ENCODE measurements at places on chromosomes 12 and 14. TPM values are rescaled to one million over a fixed set of nuclear protein-coding genes. Genes with fewer than 3 reads are reported as not detected.
A peak's percentile ranks its signal among the peaks of the same experiment; 100 is the strongest.

- peaks cover 3% of the 10 kb centered on the region for H3K4me1 ChIP-seq
- H3K4me3 ChIP-seq: no peak overlapping the region
- peaks cover 37% of the 10 kb centered on the region for H3K36me3 ChIP-seq
- H3K27me3 ChIP-seq: no peaks in the 10 kb centered on the region
- no peak overlapping the region for H3K27ac ChIP-seq
- no peak for DNase-seq
Measured at GRCh38 chr12:113936460-113936859, 29.7 kb downstream of the RBM19 start.

GRCh38 chr12:123948401-123948795, 24.2 kb downstream of the CCDC92 start:
- H3K4me1 ChIP-seq: no peaks in the 10 kb centered on the region
- H3K27ac ChIP-seq: no peak overlapping the region
- no peak overlapping the region for H3K4me3 ChIP-seq
- H3K36me3 ChIP-seq: no peaks in the 10 kb centered on the region
- H3K27me3 ChIP-seq: no peaks in the 10 kb centered on the region
- no peak for DNase-seq

DNA sequence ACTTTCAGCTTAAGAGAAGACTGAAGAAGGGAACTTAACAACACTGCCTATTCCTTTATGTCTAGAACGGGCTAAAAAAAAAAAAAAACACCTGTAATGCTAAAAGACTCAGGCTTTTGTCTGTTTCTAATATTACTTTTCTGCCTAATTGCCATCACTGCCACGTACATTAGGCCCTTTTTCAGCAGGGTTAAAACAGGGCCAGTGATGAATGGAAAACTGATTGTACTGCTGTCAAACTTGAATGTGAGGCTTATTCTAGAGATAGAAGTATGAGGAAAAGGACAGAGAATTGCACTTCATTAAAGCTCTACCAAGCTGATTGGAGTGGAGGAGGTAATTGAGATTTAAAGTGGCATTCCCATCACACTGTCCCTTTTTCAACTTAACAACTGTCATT, 535.8 kb downstream of the PRKD1 start:
- H3K36me3 ChIP-seq: no peaks in the 10 kb centered on the region
- no peak overlapping the region for H3K27ac ChIP-seq
- H3K27me3 ChIP-seq: no peaks in the 10 kb centered on the region
- H3K4me3 ChIP-seq: no peak overlapping the region

- peaks cover 5% of the 10 kb centered on the region for H3K36me3 ChIP-seq
- H3K27ac ChIP-seq: peak overlapping the region; percentile 78
- DNase-seq: peak; percentile 64
- H3K4me3 ChIP-seq: peak overlapping the region; percentile 80
Measured at GRCh38 chr14:59463787-59464485, 1.2 kb downstream of the GPR135 start.

GRCh38 chr12:55607821-55608594, 28.7 kb upstream of the OR10P1 start:
- no peaks in the 10 kb centered on the region for H3K36me3 ChIP-seq
- peaks cover 7% of the 10 kb centered on the region for H3K4me1 ChIP-seq
- no peak overlapping the region for H3K27ac ChIP-seq
- no peak overlapping the region for H3K4me3 ChIP-seq
- H3K27me3 ChIP-seq: peaks cover 39% of the 10 kb centered on the region

DNA sequence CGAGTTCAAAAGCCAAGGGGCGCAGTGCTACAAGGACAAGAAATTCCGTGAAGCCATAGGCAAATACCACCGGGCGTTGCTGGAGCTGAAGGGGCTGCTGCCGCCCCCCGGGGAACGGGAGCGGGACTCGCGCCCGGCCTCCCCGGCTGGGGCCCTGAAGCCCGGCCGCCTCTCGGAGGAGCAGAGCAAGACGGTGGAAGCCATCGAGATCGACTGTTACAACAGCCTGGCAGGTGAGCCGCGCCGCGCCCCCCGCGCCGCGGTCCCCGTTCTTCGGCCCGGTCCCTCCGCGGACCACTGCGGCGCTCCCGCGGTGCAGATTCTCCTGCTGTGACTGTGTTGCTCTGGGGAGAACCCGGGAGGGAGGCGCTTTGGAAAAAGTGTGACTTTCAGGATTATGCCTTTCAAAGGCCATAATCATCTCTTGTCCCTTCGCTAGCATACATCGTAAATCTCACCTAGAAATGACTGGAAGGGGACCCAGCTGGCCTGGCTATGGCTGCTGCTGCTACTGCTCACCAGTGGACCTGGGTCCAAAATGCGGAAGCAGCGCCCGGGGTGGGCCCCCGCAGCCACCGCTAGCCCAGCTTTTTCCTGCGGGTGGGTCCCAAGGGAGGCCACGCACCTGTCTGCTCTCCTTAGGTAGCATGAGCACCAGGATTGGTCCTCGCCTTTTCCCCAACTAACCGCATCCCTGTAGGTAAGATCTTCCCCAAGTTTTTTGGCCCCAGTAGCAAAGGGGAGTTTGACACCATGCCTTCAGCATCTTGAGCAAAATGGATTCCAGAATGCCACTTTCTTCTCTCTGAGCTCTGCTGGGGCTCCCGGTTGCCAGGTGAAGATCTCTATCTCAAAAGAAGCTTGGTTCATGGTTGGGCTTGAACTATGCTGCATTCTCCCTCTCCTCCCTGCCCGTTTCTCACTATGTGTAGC, 853 bp downstream of the TTC9 start:
- peak overlapping the region; percentile 83 for H3K4me3 ChIP-seq
- peak overlapping the region; percentile 90 for H3K27ac ChIP-seq
- H3K27me3 ChIP-seq: no peaks in the 10 kb centered on the region
- peak; percentile 50 for DNase-seq
- H3K4me1 ChIP-seq: peaks cover 44% of the 10 kb centered on the region
- peaks cover 6% of the 10 kb centered on the region for H3K36me3 ChIP-seq

GRCh38 chr12:105234197-105234596, 1.8 kb downstream of the APPL2 start:
- H3K4me3 ChIP-seq: peak overlapping the region; percentile 90
- H3K27ac ChIP-seq: no peak overlapping the region
- H3K27me3 ChIP-seq: no peaks in the 10 kb centered on the region
- peaks cover 56% of the 10 kb centered on the region for H3K4me1 ChIP-seq
- DNase-seq: no peak
- peaks cover 10% of the 10 kb centered on the region for H3K36me3 ChIP-seq

- H3K36me3 ChIP-seq: no peaks in the 10 kb centered on the region
- H3K27me3 ChIP-seq: peaks cover 6% of the 10 kb centered on the region
- no peaks in the 10 kb centered on the region for H3K4me1 ChIP-seq
- H3K27ac ChIP-seq: no peak overlapping the region
- no peak for DNase-seq
- H3K4me3 ChIP-seq: no peak overlapping the region
Measured at GRCh38 chr14:44830371-44830770, 131.4 kb downstream of the KLHL28 start.

GRCh38 chr12:52436828-52437474, 2.8 kb upstream of the KRT75 start:
- H3K27ac ChIP-seq: no peak overlapping the region
- no peak overlapping the region for H3K4me3 ChIP-seq
- no peak for DNase-seq
- H3K27me3 ChIP-seq: peaks cover 10% of the 10 kb centered on the region
- H3K4me1 ChIP-seq: no peaks in the 10 kb centered on the region
- H3K36me3 ChIP-seq: no peaks in the 10 kb centered on the region

GRCh38 chr14:77043177-77043983, 14.9 kb upstream of the IRF2BPL start:
- peak; percentile 85 for DNase-seq
- H3K36me3 ChIP-seq: no peaks in the 10 kb centered on the region
- H3K4me1 ChIP-seq: peaks cover 63% of the 10 kb centered on the region
- H3K27me3 ChIP-seq: no peaks in the 10 kb centered on the region

The CD4 gene
- 14.1 TPM for total RNA-seq

- H3K4me3 ChIP-seq: no peak overlapping the region
- no peak overlapping the region for H3K27ac ChIP-seq
- H3K27me3 ChIP-seq: no peaks in the 10 kb centered on the region
- peaks cover 10% of the 10 kb centered on the region for H3K4me1 ChIP-seq
- no peak for DNase-seq
Measured at GRCh38 chr14:99427632-99428300, 52.9 kb downstream of the SETD3 start.

DNA sequence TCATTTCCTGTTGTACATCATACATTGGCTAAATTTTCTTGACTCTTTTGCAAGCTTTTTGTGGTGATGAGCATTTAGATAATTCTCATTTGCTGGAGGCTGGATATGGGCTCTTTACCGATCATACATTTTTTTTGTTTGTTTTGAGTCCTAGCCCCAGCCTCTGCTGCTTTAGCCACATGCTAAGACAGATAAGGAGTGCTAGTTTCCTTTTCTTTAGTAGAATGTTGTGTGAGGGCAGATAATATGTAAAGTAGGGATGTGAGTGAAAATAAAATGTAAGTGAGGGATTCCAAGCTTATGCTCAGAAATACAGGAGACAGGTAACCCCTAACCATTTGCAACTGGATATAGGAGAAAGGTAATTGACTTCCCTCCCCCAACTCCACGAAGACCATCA, 405.7 kb downstream of the TRHDE start:
- H3K4me1 ChIP-seq: no peaks in the 10 kb centered on the region
- no peak for DNase-seq
- no peaks in the 10 kb centered on the region for H3K36me3 ChIP-seq
- no peak overlapping the region for H3K27ac ChIP-seq

DNA sequence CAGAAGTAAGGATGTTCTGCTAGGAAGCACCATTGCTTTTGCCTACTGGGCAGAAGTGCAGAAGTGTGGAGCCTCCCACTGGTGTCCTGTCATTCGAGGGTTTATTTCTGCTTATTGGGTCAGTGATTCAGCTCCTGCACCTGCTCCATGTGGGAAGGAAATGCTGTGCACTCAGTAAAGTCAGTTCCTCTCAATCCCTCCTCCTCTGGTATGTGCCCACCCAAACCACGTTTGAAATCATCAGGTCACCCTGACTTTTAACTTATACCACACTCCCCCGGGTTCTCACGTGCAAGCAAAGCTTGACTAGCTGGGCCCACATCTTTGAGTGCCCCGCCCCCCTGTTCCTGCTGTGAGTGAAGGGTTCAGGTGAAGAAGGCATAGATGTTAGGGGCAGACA, 223.7 kb downstream of the CHST11 start:
- peak overlapping the region; percentile 74 for H3K27ac ChIP-seq
- DNase-seq: peak; percentile 76
- H3K4me1 ChIP-seq: peaks cover 59% of the 10 kb centered on the region
- H3K36me3 ChIP-seq: no peaks in the 10 kb centered on the region
- H3K27me3 ChIP-seq: no peaks in the 10 kb centered on the region
